ENCODE measurements at places on chromosomes 7 and 10.
A peak's percentile ranks its signal among the peaks of the same experiment; 100 is the strongest.

- no peak for DNase-seq
Observed at GRCh38 chr10:133013463-133013862, 71.1 kb upstream of the CFAP46 start.

DNA sequence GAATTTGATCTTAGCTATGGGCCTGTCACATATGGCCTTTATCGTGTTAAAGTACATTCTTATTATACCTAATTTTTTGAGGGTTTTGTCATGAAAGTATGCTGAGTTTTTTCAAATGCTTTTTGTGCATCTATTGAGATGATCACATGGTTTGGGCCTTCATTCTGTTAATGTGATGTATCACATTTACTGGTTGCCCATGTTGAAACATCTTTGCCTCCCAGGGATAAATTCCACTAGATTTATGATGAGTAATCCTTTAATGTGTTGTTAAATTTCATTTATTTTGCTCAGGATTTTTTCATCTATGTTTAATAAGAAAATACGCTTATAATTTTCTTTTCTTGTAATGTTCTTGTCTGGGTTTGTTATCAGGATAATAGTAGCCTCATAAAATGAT lies 442.0 kb downstream of the MDFIC start:
- DNase-seq = no peak

DNA sequence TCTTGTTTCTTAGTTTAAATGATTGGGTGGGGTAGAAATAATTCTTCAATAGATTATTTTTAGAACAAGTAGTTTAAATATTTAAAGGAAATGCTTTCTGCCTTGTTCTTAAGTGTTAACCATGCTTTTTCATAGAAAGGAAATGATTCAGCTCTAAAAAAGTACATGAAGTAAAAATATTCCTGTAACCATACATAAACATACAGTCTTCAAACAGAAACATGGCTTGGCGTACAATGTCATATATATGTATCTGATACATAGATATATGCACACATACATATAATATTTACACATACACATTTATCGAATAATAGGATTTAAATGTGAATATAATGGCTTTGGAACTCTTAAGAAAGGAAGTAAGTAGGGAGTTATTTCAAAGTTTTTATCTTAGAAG lies 84.4 kb downstream of the RUNDC3B start:
- no peak for DNase-seq

DNA sequence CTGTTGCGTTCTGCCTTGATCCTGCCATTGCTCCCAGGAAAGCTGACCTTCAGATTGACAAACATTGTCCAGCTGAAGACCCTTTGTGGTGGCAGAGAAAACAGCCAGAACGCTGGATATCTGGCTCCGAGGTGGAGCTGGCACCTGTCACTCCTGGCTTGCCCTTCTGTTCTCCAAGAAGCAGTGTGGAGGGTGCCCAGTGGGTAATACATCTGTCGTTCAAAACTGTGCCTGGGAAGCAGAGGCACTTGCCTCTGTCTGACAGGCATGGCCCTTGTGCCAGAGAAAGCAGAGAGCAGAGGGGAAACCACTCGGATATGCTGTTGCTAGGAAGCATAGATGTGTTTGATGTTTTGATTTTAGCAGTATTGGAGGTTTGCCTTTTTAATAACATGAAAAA lies 231.4 kb downstream of the BMPER start:
- no peak for DNase-seq

DNA sequence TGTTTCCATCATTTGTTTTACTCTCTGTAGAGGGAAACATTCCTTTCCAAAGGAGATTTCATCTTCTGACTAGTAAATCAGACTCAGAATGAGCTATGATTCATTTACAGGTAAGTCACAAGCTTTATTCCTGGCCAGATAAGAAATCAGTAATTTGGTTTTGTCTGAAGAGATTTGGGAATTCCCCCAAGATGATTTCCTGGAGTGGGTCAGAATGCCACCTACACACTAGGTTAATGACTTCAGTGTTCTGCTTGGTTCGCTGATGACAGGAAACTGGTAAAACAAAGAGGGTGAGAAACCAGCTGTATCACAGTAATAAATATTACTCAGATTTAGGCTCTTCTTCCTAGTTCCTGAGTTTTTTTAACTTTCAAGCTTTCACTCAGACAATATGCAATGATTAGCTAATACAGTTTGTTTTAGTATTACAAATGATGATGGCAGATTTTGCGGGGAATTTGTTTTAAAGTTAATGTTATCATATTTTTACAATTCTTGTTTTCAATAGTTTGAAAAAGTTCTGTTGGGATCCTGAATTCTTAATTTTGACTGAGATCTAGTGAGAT lies 8.3 kb upstream of the ASZ1 start:
- peak; percentile 36 for DNase-seq

DNA sequence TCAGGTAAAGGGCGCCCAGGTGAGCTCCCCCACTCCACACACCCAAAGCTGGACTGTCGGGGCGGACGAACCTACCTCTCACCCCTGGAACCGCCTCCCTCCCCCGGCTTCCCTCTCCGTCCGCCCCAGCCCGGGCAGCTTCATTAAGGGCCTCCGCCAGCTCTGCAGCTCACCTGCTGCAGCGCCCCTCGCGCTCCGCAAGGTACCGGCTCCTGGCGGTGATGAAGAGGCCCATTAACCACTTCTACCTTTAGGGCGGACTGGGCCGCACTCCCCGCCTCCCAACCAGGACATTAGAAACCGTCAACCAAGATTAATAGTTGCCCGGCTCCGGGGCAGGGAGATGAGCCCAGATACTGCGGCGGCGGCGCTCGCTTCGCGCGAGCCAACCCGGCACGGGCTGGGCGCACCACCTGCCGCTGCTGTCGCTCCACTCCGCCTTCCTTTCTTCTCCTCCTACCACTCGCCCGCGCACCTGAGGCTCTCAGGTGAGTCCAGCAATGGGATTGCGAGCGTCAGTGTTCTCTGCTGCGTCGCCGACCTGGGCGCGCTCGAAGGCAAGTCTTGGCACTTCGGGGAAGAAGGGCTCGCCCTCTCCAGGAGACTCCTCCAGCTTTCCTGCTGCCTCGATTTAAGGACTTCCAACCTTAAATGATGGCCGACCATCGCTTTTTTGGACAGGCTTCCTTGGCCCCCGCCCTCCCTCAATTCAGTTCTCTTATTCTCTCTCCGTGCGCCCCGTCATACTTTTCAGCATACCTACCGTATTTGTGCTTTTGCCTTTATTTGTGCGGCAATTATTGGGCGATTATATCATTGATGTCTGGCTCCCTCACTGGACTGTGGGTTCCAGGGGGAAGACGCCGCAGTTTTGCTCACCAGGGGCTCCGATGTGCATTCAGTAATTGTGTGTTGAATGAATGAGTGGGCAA lies 13.6 kb upstream of the KAZALD1 start:
- DNase-seq = peak; percentile 95

DNA sequence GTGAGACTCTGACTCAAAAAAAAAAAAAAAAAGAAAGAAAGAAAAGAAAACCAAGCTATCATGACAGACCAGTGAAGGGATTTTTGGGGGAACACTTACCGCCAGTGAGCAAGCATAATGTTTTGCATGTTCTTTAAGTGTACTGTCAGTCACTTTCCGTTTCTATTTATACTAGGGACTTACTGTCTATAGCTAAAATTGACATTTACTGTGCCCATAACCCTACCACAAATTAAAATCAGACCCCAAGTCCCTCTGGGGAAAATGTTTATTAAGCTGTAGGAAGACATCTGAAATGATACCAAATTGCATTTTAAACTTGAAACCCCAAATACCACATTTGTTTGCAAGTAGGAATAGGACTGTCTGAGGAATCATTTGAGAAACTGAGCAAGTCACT lies 252.8 kb downstream of the TRIL start:
- DNase-seq = no peak

DNA sequence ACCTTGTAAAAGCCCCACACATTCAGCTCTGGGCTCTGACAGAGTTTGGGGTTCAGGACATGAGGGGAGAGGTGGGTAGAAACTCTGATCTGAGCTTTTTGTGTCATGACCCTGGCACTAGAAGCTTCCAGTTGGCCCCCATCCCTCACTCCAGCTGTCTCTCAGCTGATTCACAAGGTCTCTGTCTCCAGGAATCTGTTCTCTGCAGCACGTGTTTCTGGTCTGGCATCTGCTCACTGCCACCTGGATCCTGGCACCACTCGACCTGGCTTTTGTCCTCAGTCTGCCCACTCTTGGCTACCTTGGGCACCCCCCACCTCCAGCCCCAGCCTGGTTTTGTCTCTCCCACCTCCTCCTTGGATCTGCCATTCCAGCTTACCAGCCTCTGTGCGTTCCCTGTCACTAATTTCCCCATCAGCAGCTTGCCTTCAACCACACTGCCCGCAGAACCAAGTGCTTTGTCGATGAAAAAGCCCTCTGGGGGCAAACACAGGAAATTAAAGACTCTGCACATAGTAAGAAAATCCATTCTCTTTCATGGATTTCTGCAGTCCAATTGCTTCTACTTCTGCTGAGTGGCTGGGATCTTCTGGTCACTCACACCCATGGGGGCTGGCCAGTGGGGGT lies 18.3 kb upstream of the ADCYAP1R1 start:
- DNase-seq = no peak

DNA sequence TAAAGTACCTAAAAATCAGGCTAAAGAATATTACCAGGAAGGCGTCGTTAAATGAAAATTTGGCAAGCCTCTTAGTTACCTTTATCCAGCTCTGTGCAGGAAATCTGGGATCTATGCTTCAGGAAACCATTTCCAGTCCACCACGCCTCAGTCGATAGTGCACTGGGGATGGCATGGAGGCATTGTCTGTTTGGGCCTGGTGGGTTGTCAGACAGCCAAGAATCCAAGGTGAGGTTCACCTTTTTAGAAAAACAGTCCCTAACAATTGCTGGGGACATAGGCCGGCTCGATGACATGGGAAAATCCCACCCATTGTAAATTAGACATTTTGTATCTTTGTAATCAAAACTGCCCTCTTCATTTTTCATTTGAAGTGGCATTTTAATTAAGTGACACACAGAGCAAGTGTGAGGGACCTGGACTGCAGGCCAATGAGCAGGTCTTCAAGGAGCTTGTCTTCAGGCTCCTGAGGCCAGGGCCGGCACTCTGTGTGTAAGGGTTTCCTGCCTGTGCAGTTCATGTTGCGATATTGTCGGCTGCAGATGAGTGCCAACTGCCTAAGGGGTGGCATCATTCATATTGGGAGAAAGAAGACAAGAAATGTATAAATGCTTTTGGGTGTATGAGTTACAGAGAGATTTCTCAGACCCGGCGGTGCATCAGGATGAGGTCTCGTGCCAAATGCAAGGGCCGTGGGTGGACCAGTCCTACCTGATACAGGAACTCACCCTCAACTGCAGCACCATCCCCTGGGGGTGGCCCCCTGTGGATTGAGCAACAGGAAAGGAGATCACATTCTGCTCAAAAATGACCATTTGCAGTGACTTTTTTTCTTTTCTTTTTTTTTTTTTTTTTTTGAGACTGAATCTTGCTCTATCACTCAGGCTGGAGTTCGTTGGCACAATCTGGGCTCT lies 80.8 kb downstream of the PTPRE start:
- no peak for DNase-seq

DNA sequence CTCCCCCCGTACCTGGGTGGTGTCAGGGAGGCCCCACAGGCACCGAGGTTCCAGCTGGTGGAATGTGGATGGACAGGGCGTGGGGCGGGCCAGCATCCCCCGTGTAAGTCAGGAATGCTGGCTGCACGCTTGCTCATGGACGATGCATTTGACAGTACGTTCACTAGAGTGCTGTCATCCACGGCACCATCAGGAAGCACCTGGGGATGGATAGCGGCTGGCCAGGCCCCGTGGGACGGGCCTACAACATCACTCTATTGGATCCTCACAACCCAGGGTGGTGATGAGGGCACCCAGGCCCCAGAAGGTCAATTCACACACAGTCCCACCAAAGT lies 63.6 kb downstream of the INSIG1 start:
- no peak for DNase-seq

- DNase-seq = no peak
Observed at GRCh38 chr7:28726555-28726954, 231.6 kb downstream of the TRIL start.

GRCh38 chr7:149764481-149765398 lies 8.6 kb downstream of the ZNF467 start:
- no peak for DNase-seq

GRCh38 chr10:97328646-97329453 lies 5.7 kb downstream of the FRAT2 start:
- no peak for DNase-seq

DNA sequence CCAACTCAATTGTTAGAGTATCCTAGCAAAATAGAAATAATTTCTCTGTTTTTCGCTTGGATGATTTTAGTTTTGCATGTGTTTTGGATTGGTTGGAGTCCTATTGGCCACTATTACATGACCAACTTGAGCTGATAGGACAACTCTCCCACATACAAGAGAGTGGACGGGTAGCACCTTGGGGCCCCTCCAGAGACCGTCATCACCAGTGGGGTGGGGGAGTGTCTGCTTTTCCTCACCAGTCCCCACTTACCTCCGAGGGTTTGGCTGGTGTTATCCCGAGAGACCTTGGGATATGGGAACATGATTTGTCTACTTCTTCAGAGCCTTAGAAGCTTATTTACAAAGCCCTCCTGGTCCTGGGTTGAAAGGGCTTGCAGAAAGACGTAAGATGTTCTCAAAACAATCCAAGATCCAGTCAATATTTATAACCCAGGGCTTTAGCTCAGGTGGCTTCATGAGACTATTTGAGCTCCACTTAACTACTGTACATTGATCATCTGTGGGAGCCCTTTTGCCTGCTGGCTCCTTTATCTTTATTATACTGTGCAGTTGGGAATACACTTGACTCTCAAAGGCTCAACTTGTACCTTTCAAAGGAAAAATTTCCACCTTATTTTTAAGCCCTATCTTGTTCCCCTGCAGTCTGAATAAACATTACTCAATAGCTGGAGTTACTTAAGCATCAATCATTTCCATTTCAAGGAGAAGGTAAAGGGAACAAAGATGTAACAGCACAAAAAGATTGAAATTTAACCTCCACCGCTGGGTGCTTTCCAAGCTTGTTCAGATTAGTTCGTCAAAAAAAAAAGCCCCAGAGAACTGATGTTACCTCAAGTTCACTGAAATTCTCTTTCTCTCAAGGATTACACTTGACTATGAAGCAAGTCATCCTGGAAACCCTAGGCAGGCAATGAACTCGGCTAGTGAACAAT lies 119.7 kb downstream of the WDR11 start:
- no peak for DNase-seq

- no peak for DNase-seq
Observed at GRCh38 chr10:79193694-79194382, 125.1 kb downstream of the ZMIZ1 start.

DNA sequence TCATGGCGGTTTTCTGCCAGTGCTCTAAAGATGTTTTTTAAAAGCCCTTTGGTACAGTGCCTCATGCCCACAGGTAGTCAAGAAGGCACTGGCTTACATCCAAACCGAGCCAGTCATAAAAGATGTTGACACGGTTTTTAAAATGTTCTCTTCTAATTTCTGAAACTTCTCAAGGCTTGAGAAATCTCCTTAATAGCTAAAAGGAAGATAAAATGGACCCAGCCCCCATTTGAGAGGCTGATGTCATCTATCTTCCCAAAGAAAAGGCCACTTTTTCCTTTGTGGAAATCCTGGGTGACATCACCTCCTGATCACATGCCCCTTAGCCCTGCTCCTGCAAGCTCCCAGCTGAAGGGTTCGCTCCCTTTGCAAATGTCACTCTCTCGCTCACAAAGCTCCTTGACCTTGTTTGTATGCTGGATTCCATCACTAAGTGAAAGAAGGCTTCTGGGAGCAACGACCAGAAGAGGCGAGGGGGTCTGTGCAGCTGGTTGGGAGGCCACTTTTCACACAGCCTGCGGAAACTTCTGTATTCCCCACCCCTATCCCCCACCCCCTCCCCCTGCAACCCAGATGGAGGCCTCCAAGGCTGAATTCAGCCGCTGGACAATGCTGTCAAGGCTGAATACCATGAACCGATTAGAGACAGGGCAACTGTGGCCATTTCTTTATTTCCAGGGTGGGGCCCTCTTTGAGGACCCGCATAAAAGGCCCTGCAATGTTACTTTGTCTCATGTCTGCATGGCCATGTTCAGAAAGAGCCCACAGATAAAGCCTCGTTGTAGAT lies 122.8 kb downstream of the CUBN start:
- peak; percentile 39 for DNase-seq
